ENCODE measurements at places on chromosomes 11 and 22.

GRCh38 chr11:66593650-66594049 lies 665 bp downstream of the CCS start:
- no peak for DNase-seq

DNA sequence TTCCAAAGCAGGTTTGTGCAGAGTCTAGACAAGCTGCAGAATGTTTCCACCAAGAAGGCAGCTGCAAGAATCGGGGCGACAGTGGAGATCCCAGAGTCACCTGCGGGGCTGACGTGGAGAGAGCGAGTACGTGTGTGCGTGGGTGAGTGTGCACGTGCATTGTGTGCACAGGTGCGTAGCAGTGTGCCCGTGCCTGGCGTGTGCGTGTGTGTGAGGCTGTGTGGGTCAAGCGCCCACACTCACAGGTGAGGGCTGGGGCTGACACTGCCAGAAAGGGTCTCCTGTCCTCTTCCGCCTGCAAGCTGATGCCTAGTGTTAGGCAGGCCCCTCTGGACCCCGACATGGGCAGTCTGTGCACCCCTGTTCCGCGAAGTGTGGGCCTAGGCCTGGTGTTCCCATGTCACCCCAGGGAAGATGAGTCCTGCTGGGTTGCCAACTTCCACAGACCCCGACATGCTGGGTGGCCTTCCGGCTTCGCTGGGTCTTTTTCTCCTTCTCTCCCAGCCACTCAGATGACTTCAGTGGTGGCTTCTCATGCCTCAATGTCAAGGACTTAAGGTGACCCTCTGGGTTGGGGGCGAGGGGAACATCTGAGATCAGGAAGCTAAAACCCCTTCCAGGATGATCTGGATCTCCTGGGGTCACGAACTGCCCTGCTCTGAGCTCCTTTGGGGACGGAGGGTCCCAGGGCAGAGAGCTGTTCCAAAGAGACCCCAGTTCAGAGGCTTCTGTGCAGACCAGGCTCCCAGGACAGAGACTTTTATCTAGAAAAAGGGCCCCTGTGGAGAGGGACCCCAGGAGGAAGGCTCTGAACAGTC lies 10.4 kb upstream of the SYT8 start:
- DNase-seq, result no peak

GRCh38 chr22:38758276-38758945 lies 2.6 kb upstream of the SUN2 start:
- no peak for DNase-seq

DNA sequence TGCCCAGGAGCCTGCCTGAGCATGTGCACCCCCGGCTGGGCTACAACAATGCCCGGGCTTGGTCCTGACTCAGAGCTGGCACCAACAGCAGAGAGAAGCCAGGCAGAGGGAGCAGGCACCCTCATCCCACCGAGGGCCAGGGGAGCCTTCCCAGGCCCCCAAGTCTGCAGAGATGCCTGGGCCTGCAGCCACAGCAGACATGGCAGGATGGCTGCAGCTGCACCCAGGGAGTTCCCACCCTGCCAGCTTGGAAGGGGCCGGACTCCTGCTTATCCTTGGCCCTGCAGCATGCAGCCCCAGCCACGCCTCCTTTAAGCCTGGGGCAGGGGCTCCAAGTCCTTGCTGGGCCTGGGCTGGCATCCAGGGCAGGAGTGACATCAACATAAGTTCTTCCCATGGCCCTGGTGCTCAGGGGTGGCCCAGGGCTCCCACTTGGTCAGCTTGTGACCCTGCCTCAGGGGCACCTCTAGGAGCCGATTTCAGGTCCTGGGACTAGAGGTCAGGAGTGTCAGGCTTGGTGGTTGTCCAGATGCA lies 26.7 kb downstream of the OR10D3 start:
- DNase-seq, result no peak

DNA sequence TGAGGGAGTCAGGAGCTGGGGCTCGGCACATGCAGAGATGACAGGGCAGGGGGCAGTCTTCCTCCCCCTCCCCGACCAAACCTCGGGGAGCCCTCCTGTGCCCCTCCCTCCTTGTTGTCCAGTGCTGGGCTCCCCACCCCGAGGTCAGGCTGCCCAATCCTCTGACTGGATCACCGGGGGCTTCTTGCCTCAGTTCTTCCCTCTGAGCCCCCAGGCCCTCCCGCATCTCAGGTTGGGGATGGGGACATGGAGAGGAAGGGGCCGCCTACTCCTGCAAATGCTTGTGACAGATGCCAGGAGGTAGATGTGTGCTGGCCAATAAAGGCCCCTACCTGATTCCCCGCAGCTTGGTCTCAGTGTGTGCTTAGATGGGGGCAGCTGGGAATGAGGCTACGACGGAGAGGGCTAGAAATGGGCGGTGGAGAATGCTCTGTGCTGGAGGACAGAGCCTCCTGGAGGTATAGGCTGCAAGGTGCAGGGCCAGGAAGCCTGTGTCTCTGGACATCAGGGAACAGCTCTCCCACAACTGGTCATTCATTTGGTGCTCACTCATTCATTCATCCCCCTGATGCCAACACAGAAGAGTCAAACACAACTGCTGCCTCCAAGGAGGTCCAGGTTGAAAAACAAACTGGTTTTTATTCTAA lies 8.4 kb downstream of the RHBDD3 start:
- no peak for DNase-seq

DNA sequence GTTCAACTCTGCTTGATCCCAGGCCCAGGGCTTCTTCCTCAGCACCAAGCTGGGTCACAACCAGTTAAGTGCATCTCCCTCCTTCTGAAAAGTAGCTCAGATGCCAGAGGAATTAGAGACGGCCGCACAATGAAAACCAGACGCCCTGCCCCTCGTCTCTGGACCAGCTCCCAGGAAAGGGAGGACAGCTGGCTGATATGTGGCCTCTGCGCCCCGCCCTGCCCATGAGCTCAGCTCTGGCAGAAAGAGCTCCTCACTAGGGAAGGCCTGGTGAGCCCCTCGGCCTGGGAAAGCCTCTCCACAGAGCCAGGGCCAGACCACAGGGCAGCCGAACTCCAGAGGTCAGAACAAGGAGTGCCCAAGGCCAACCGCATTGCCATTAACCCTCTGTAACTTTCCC lies 18.1 kb upstream of the SCGB1A1 start:
- peak; percentile 69 for DNase-seq

- DNase-seq, result peak; percentile 46
Measured at GRCh38 chr22:50270666-50271394, 650 bp upstream of the MAPK11 start.

DNA sequence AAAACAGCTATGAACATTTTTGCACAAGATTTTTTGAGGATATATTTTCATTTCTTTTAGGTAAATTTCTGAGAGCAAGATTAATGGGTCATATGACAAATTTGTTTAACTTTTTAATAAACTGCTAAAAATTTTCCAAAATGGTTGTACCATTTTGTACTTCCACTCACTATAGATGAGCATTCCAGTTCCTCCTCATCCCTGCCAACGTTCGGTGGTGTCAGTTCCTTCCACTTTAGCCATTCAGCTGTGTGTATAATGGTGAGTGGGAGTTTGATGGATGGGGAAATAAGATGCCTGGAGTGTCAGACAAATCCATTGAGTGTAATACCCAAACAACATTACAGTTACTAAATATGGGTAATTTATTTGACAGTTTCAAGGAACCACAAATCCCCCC lies 49.7 kb downstream of the MIAT start:
- no peak for DNase-seq

DNA sequence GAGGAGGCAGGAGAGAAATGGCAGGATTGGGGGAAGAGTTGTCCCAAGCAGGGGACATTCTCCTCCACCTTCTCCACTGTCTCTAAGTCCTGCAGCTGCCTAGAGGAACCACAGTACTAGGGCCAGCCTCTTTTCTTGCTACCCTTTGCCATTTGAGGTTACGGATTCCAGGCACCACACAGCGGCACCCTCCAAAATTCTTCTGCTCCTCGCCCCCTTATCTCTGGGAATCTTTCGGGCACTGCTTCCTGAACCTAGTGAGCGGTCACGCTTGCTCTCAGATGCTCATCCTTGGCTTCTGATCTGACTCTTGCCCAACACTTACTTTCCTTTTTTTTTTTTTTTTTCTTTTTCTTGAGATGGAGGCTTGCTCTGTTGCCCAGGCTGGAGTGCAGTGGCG lies 26.6 kb upstream of the XBP1 start:
- DNase-seq, result no peak

- no peak for DNase-seq
Measured at GRCh38 chr22:37333724-37334460, 51.6 kb downstream of the CYTH4 start.

- DNase-seq, result no peak
Measured at GRCh38 chr22:39221999-39222686, 22.6 kb downstream of the PDGFB start.

DNA sequence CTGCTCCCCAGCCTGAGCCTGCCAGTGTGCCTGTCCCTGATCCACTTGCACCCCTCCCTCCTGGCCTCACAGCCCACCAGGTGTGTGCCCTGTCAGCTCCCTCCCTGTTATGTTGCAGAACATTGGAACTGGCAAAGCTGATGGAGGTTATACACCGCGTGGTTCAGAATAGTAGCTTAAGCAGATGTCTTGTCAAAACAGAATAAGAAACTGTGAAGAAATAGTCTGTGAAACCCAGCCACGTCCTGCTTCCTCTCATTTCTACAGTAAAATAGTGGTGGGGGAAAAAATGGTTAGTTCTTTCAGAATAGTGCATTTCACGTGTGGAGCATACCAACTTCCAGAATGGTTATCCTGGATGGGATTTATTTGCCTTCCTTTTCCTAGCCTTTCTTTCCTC lies 161.2 kb upstream of the NAV2 start:
- no peak for DNase-seq

DNA sequence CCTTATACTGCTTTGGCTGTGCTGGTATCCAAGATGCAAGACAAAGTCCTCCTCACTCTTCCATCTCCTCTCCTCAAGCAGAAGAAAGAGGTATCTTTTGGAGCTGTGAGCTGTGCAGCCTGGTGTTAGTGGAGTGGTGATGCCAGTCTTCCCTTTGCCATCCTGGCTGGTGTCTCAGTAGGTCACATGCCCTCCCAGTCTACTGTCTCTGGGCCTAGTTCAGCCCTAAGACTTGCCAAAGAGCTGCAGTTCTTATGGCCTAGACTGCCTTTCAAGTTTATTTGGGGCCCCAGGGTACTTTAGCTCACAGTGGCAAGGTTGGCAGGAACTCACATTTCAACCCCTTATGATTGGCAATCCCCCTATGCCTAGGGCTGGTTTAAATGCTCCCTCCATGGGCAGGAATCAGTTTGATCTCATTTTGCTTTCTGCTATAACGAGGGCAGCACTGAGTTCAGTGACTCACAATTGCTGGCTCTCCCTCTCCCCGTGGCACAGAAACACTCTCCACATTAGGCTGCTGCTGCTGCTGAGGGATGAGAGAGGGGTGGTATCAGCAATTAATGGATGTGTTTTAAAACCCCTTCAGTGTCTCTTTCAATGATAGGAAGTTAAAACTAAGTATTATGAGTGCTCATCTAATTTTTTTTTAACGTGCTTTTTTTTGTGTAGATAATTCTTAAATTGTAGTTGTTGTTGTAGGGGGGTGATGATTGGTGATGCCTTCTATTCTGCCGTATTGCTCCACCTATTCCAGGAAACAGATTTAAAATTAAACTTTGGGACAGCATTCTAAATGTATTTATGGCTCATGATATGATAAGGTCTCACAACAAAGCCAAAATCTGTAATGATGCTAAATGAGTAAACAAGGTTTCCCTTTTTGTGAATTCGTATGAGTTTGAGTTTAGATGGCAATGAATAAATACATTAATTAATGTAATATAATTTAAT lies 1295.0 kb downstream of the JRKL start:
- no peak for DNase-seq

DNA sequence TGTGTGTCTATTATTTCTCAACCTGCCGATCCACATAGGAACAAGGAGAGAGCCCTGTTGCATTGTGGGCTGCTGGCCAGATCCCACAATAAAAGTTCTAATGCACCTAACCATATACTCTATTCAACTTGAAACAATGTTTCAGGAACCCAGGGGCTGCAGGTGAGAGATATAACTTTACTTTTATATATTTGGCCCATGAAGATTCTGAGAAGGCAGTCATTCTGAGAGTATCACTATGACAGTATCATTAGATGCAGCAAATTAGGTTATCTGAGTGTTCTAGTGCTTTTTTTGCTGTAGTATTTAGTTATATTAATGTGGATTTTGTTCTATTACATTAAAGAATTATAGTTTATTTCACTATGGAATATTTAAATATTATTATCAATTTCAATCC lies 655.1 kb upstream of the ARHGAP42 start:
- DNase-seq, result no peak

DNA sequence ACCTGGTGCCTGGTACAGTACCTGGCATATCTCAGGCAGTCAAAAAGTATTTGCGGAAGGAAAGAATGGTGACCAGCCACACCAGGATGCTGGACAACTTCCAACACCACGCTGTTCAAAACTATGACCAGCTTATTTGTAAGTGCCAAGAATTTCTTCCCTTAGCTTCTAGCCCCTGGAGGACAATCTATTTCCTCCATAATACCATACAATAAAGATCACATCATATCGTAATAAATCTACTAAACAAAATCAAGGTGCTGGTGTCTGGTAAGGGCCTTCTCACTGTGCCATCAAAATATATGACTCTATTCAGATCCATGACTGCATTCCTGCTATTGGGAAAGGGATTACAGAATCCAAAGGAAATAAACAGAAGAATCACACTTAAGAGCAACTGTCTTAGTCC lies 51.5 kb downstream of the ALG9 start:
- no peak for DNase-seq

- peak; percentile 88 for DNase-seq
Measured at GRCh38 chr22:46006379-46007002, 29.5 kb upstream of the WNT7B start.

- no peak for DNase-seq
Measured at GRCh38 chr11:61587541-61587941, 6.7 kb upstream of the SYT7 start.

DNA sequence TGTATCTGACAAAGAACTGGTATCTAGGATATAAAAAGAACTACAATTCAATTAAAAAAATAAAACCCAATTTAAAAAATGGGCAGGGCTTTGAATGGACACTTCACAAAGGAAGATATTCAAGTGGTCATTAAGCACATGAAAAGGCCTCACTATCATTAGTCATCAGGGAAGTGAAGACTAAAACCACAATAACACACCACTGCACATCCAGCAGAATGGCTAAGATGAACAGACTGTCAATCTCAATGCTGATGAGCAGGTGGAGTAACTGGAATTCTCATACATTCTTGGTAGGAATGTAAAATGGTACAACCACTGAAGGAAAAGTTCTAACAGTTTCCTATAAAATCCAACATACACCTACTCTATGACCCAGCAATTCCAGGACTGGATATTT lies 8.9 kb downstream of the HPS4 start:
- DNase-seq, result no peak

DNA sequence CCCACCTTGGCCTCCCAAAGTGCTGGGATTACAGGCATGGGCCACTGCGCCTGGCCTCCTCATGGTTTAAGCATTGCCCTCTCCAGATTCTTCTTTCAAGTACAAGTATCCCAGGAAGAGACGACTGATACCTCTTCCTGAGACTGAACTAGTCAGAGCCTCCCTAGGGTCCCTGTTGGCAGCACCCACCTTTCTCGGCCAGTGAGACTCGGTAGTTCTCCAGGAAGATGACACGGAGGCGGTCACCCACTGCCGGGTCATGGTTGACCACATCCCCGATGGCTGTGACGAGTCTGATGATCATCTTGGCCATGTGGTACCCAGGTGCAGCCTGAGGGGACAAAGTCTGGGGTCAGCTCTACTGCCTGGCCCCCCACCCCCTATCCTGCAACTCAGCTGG lies 7.2 kb upstream of the RASGRP2 start:
- no peak for DNase-seq

GRCh38 chr22:46138058-46138797 lies 12.1 kb upstream of the PPARA start:
- no peak for DNase-seq

- no peak for DNase-seq
Measured at GRCh38 chr11:134014511-134014910, 54.4 kb upstream of the JAM3 start.

GRCh38 chr22:48534395-48534958 lies 1293.2 kb downstream of the BRD1 start:
- no peak for DNase-seq

All from tibial nerve (tissue), 4 donors.